ENCODE measurements at places on chromosomes 7 and 10. TPM values are rescaled to one million over a fixed set of nuclear protein-coding genes. Genes with fewer than 3 reads are reported as not detected.

The MYOZ1 gene
- not detected for total RNA-seq

The ICA1 gene
- total RNA-seq: 1.1 TPM

The INSIG1 gene
- 22.8 TPM for total RNA-seq

The DDC gene
- total RNA-seq: 1.6 TPM

The HDAC9 gene
- 0.03 TPM for total RNA-seq

The TRPV6 gene
- total RNA-seq: not detected
